ENCODE measurements at places on chromosomes 7 and 10. TPM values are rescaled to one million over a fixed set of nuclear protein-coding genes. Genes with fewer than 3 reads are reported as not detected.

GRCh38 chr7:154871928-154872750, 130.8 kb downstream of the PAXIP1 start:
- no peak for DNase-seq
- H3K4me3 ChIP-seq: no peak overlapping the region
- H3K27me3 ChIP-seq: peaks cover 39% of the 10 kb centered on the region

GRCh38 chr7:7565746-7566650, 686 bp upstream of the MIOS start:
- peak; percentile 8 for DNase-seq
- no peak overlapping the region for H3K4me3 ChIP-seq
- no peaks in the 10 kb centered on the region for H3K27me3 ChIP-seq
- no peak overlapping the region for H3K27ac ChIP-seq
- H3K36me3 ChIP-seq: peaks cover 15% of the 10 kb centered on the region

The EPO gene
- total RNA-seq: not detected

DNA sequence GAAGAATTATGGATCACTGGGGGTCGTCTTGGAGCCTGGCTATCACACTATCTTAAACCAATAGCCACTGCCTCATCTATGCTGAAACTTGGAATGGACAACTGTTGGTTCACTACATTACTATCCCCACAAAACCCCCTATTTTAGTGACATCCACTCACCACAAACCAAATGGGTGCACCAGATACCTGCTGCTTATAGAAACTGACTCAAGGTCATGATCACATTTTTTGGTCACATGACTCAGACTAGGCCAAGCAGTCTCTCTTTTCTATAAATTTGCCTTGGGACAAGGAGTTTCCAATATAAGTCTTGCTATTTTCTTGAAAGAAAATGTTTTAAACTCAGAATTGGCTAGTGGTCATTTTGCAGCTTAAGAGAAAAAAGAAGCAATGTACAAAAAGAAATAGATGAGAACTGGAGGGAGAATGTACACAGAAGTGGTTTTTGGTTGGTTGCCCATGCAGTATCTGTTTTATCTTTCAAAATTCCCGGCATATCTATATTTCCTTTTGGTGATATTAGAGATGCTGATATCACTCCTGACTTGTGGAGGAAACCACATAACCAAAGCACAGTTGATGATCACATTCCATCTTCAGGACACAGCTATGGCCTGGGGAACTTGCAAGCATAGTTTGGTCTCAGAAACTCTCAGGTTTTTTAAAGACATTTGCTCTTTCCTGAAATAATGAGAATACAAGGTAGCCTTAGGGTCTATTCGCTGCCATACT, 85.2 kb upstream of the CACNA2D1 start:
- no peaks in the 10 kb centered on the region for H3K36me3 ChIP-seq
- DNase-seq: no peak
- no peaks in the 10 kb centered on the region for H3K27me3 ChIP-seq
- no peaks in the 10 kb centered on the region for H3K4me1 ChIP-seq

GRCh38 chr10:26939290-26939961, 78.7 kb upstream of the ABI1 start:
- no peak overlapping the region for H3K4me3 ChIP-seq
- H3K36me3 ChIP-seq: no peaks in the 10 kb centered on the region
- no peaks in the 10 kb centered on the region for H3K4me1 ChIP-seq

- no peak overlapping the region for H3K27ac ChIP-seq
- no peaks in the 10 kb centered on the region for H3K36me3 ChIP-seq
- peak overlapping the region; percentile 55 for H3K4me3 ChIP-seq
- peaks cover 15% of the 10 kb centered on the region for H3K4me1 ChIP-seq
Measured at GRCh38 chr7:138665249-138665648, 35.9 kb downstream of the SVOPL start.

- no peaks in the 10 kb centered on the region for H3K27me3 ChIP-seq
- H3K36me3 ChIP-seq: no peaks in the 10 kb centered on the region
- no peaks in the 10 kb centered on the region for H3K4me1 ChIP-seq
- H3K27ac ChIP-seq: no peak overlapping the region
- no peak overlapping the region for H3K4me3 ChIP-seq
Measured at GRCh38 chr7:82404652-82405051, 38.9 kb downstream of the CACNA2D1 start.

DNA sequence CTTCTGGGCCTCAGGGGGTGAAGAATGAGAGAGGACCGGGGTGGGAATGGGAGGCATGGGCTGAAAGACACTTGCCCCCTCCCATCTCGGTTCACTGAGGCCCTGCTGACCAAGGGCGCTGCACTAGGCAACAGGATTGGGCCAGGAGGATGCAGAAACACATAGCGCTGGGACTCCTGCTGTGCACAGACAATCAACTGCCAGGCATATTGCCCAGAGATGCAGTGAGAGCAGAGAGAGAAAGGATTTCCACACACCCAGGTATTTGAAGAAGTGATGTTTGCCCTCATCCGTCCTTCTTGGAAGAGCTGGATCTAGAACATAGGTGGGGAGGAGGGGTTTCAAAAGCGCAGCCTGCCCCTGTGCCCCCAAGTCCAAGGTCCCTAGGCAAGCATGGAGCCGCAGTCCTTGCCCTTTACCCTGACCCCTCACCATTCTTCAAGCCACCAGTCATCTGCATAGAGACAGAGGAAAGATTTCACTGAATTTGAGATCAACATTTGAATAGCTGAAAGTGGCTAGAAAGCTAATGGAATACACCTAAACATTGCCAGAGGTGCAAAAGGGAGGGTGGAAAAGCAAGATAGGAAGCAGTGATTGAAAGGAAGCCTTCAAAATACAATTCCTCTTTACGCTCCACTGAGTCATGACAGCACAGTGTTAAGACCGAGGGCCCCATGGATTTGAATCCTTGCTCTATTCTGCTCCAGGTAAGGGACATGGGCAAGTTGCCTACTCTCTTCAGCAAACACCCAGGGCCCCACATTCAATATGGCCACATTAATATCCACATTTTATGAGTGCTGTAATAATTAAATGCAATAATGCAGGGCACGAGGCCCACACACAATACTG, 44.2 kb upstream of the TNS3 start:
- no peaks in the 10 kb centered on the region for H3K27me3 ChIP-seq
- H3K36me3 ChIP-seq: no peaks in the 10 kb centered on the region
- DNase-seq: no peak
- no peak overlapping the region for H3K27ac ChIP-seq

The TMEM130 gene
- total RNA-seq: not detected

DNA sequence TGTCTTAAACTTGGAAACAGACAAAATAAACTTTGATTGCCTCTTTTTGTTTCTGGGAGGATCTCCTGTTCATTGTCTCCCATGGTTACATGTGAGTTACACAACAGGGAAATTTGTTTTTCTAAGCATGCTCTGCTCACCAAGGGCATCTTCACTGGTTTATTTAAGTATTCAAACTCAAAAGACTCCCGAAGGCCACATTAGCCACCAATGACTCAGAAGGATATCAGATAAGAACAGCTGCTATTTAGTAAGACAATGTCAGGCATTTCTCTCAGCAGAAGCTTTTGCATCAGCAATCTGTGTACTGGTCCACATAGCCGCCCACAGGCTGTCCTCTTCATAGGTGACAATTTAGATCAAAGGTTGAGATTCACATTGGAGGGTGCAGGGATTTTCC, 19.3 kb downstream of the OR6B1 start:
- H3K4me1 ChIP-seq: no peaks in the 10 kb centered on the region
- peaks cover 4% of the 10 kb centered on the region for H3K27me3 ChIP-seq
- H3K36me3 ChIP-seq: no peaks in the 10 kb centered on the region
- DNase-seq: no peak
- H3K4me3 ChIP-seq: no peak overlapping the region

The AKR1D1 gene
- total RNA-seq: not detected

- H3K27me3 ChIP-seq: no peaks in the 10 kb centered on the region
- no peak overlapping the region for H3K27ac ChIP-seq
- no peaks in the 10 kb centered on the region for H3K36me3 ChIP-seq
- no peak for DNase-seq
Measured at GRCh38 chr7:35316549-35316948, 62.6 kb upstream of the TBX20 start.

GRCh38 chr7:50304911-50305582, 531 bp downstream of the IKZF1 start:
- DNase-seq: peak; percentile 63
- no peaks in the 10 kb centered on the region for H3K27me3 ChIP-seq
- peak overlapping the region; percentile 95 for H3K4me3 ChIP-seq
- peaks cover 30% of the 10 kb centered on the region for H3K4me1 ChIP-seq
- H3K36me3 ChIP-seq: peaks cover 49% of the 10 kb centered on the region

The ASZ1 gene
- total RNA-seq: not detected

DNA sequence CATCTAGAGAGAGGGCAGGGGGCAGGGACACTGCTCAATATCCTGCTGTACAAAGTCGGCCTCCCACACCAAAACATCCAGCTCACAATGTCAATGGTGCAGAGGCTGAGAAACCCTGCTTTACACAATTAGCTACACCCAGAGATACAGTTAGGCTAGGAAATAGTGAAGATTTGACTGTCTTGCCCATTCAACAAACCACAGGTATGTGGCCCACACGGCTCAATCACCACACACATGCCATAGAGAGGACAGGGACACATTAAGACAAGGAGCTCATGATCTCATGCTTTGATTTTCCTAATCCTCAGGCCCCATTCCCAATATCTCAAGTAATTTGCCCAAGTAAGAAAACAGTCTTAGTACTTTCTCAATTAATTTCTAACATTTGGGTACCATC, 110.4 kb downstream of the OSBPL3 start:
- peaks cover 38% of the 10 kb centered on the region for H3K36me3 ChIP-seq
- DNase-seq: no peak
- peaks cover 21% of the 10 kb centered on the region for H3K4me1 ChIP-seq
- no peaks in the 10 kb centered on the region for H3K27me3 ChIP-seq

DNA sequence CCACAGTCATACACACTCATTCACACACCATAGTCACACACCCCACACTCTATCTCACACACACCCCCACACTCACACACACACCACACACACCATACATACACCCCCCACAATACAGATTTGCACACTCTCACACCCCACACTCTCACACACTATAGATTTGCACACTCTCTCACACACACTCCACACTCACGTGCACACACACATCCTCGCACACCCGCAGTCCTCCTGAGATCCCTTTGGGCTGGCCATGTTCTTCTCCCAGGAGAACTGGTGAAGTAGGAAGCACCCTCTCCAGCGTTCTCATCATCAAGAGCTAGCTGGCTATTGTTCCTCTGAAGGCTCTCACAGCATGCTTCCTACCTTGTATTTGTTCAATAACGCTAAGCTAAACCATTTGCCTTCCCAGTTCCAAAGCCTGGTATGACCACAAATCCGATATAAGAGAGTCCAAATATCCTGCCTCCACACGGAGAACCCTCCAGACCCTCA, 86.2 kb downstream of the HECW1 start:
- no peaks in the 10 kb centered on the region for H3K4me1 ChIP-seq
- DNase-seq: no peak
- no peaks in the 10 kb centered on the region for H3K36me3 ChIP-seq
- H3K27me3 ChIP-seq: peaks cover 7% of the 10 kb centered on the region
- no peak overlapping the region for H3K4me3 ChIP-seq

DNA sequence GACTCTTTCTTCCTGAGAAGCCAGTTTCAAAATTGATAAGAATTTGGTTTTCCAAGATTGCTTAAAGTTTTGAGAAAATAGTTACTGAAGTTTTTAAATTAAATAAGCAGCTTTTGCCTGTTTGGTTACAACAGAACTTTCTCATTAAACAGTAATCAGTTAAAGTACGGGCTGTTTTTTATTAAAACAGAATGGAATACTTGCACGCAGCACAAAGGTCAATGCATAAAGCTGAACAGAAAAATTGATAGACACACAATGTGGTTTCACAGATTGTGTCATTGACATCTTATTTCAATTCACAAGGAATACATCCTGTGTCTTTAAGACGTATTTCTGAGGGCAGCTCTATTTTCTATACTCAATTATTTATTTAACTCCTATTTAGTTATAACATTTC, 192.2 kb downstream of the PRKG1 start:
- no peak for DNase-seq
- no peaks in the 10 kb centered on the region for H3K36me3 ChIP-seq
- H3K4me1 ChIP-seq: no peaks in the 10 kb centered on the region
- no peak overlapping the region for H3K27ac ChIP-seq

GRCh38 chr10:29585488-29585976, 49.2 kb downstream of the SVIL start:
- H3K36me3 ChIP-seq: peaks cover 3% of the 10 kb centered on the region
- no peak overlapping the region for H3K4me3 ChIP-seq
- H3K27ac ChIP-seq: no peak overlapping the region
- DNase-seq: no peak

DNA sequence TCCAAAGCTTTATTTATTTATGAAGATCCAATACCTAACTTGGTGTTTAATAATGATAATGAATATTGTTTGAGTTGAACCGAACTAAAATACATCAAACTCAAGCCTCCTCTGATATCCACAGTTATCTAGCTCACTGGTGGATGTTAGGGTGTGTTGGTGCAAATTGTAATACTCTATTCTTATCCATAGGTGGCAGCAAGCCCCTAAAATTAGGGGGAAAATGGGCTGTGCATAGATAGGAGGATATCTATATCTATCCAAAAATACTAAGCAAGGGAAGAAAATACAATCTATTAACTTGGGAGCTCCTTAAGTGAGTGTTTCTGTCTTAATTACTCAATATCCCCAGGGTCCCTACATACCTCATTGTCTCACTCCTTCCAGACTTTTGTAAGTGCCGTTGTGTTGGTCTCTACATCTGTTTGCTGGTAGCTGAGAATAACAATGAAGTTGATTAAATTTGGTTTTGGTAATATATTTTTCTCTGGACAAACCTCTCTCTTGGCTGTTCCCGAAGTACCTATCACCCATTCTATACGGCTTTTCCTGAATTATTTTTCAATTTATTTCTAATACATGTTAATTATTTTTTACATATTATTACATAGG, 55.0 kb upstream of the VWDE start:
- no peaks in the 10 kb centered on the region for H3K36me3 ChIP-seq
- no peak overlapping the region for H3K27ac ChIP-seq
- no peak overlapping the region for H3K4me3 ChIP-seq
- H3K27me3 ChIP-seq: peaks cover 11% of the 10 kb centered on the region
- no peak for DNase-seq

- H3K27ac ChIP-seq: no peak overlapping the region
- peaks cover 3% of the 10 kb centered on the region for H3K36me3 ChIP-seq
- H3K4me1 ChIP-seq: peaks cover 25% of the 10 kb centered on the region
Measured at GRCh38 chr10:117652228-117653169, 110.0 kb downstream of the EMX2 start.

The MCM10 gene
- 76.9 TPM for total RNA-seq

GRCh38 chr7:3399858-3400257, 98.8 kb downstream of the SDK1 start:
- DNase-seq: peak; percentile 47
- no peak overlapping the region for H3K27ac ChIP-seq
- H3K27me3 ChIP-seq: no peaks in the 10 kb centered on the region
- H3K36me3 ChIP-seq: peaks cover 1% of the 10 kb centered on the region

- no peaks in the 10 kb centered on the region for H3K36me3 ChIP-seq
- no peak overlapping the region for H3K27ac ChIP-seq
- H3K4me1 ChIP-seq: no peaks in the 10 kb centered on the region
Measured at GRCh38 chr7:28102797-28103196, 77.8 kb downstream of the JAZF1 start.

GRCh38 chr10:42987575-42987974, 89.3 kb upstream of the RET start:
- H3K4me1 ChIP-seq: peaks cover 5% of the 10 kb centered on the region
- no peaks in the 10 kb centered on the region for H3K36me3 ChIP-seq
- no peaks in the 10 kb centered on the region for H3K27me3 ChIP-seq
- H3K4me3 ChIP-seq: no peak overlapping the region
- no peak for DNase-seq
